ENCODE measurements at places on chromosomes 2 and 18. TPM values are rescaled to one million over a fixed set of nuclear protein-coding genes. Genes with fewer than 3 reads are reported as not detected.
A peak's percentile ranks its signal among the peaks of the same experiment; 100 is the strongest.

- peaks cover 4% of the 10 kb centered on the region for H3K4me1 ChIP-seq
- no peak overlapping the region for H3K4me3 ChIP-seq
- no peaks in the 10 kb centered on the region for H3K27me3 ChIP-seq
- no peak for DNase-seq
Observed at GRCh38 chr2:100767224-100767653, 52.7 kb upstream of the NPAS2 start.

GRCh38 chr18:48139431-48140347, 209.2 kb upstream of the SMAD2 start:
- H3K4me1 ChIP-seq = peaks cover 45% of the 10 kb centered on the region
- peaks cover 51% of the 10 kb centered on the region for H3K27me3 ChIP-seq
- no peaks in the 10 kb centered on the region for H3K36me3 ChIP-seq
- no peak overlapping the region for H3K4me3 ChIP-seq
- no peak for DNase-seq

DNA sequence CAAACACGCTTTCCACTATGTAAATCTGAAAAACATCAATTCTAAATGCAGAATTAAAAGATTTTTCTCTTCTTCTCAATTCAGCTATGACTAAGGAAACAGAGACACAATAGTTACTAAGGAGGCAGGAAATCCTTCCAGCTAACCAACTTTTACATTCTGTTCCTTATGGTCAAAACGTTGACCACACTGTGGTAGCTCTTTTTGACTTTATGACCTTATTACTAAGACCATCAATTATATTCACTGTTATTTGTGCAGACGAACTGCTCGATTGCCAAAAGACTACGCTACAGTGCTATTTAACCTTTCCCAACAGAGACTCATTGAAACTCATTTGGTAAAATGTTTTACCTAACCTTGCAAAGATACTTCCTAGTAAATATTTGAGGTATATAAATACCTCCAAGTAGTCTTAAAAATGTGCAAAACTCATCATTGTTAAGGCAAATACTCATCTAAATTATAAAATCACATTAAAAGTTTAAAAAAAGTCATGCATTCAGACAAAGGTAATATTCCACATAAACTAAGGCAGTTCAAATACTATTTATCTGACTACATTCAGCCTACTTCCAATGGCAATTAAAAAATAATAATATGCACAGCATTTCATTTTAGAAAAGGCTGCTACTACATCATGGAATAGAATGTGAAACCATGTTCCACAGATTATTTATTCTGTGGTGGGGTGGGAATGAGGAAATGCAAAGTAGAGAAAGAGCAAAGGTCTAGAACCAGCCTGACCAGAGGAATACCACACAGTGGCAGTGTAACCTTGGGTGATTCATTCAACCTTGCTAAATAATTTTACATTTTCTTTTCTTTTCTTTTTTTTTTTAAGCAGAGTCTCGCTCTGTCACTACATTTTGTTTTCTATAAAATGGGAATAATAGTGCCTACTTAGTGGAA, 139.9 kb downstream of the THADA start:
- no peaks in the 10 kb centered on the region for H3K36me3 ChIP-seq
- H3K27ac ChIP-seq = peak overlapping the region; percentile 58
- DNase-seq = no peak
- no peak overlapping the region for H3K4me3 ChIP-seq
- no peaks in the 10 kb centered on the region for H3K27me3 ChIP-seq

DNA sequence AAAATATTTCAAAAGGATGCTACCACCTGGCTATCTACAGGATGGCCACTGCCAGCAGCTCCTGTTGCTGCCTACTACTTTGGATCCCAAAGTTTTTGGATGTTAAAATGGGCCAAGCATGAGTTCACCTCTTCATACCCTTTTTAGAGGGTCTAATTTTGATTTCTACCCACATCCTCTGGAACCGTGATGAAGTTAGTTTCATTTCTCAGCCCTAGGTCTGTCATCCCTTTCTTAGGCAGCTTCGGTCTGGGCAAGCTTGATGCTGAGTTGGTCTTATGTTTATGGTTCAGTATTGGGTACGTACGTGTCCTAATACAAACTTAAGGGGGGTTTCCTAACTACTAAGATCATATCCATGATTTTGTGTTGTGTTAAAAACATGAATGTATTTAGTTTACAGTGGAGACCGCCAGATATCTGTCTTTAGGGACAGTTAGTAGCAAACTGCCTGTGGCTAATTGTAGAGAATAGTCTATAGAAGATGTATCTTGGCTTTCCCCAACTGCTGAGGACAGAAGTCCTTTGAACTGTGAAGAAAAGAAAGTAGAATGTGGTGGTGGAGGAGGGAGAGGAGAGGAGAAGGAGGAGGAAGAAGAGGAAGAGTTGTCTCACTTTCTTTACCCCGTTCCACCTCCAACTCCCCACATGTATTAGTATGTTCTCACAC, 184.9 kb downstream of the UBE2E3 start:
- DNase-seq = no peak
- H3K4me3 ChIP-seq = no peak overlapping the region
- H3K36me3 ChIP-seq = peaks cover 25% of the 10 kb centered on the region
- H3K27me3 ChIP-seq = no peaks in the 10 kb centered on the region
- H3K27ac ChIP-seq = no peak overlapping the region
- peaks cover 17% of the 10 kb centered on the region for H3K4me1 ChIP-seq

- H3K4me3 ChIP-seq = no peak overlapping the region
- H3K36me3 ChIP-seq = no peaks in the 10 kb centered on the region
- H3K4me1 ChIP-seq = peaks cover 21% of the 10 kb centered on the region
- DNase-seq = no peak
Observed at GRCh38 chr18:57807336-57808117, 4.4 kb upstream of the ATP8B1 start.

DNA sequence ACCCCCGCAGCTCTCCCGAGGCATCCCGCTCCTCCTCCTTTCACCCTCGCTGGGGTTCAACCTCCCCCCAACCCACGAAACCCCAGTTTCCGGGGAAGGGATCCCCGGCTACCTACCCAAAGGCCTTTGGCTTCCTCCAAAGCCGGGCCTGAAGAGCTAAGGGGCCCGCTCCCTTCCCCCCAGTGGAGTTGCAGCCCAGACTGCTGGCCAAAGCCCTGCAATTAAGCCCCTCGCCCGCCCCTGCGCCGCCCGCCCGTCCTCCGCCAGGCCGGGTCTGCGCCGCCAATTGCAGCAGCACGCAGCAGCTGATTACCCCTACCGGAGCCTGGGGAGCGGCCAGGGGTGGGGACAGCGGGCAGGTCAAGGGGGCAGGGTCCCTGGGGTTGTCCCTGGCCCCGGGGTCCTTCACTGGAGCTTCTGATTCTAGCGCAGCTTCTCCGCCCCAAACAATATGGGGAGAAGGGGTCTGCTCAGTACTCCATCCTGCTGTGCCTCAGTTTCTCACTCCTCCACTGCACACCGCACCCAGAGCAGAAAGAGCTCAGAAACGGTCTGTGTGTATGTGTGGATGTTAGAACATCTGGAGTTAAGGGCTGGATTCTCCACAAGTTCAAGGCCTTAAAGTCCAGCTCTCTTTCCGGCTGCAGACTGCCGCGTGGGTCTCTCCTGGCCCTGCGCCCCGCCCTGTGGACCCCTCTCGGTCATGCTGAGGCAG, 16.9 kb downstream of the WNT10A start:
- H3K4me3 ChIP-seq = no peak overlapping the region
- no peak overlapping the region for H3K27ac ChIP-seq
- no peak for DNase-seq
- no peaks in the 10 kb centered on the region for H3K36me3 ChIP-seq

DNA sequence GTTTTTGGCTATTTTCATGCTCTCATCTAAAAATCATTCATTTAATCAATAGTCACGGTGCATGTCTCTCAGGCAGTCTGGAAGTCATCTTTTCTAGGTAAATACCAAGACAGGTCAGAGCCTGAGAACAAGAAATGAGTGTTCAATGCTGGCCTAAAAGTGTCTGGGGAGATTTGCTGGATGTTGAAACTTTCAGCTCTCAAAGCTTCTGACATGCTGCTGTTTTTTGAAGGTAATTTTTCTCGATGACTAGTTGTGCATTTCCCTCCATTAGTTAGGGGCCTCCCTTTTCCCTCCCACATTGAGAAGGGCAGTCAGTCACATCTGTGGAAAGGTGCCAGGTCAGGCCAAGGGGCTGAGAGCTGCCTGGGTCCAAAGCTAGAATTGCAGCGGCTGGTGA, 115.6 kb downstream of the LPIN1 start:
- H3K27me3 ChIP-seq = peaks cover 5% of the 10 kb centered on the region
- DNase-seq = no peak
- H3K36me3 ChIP-seq = peaks cover 44% of the 10 kb centered on the region
- peaks cover 19% of the 10 kb centered on the region for H3K4me1 ChIP-seq

- no peak for DNase-seq
- no peaks in the 10 kb centered on the region for H3K27me3 ChIP-seq
- no peaks in the 10 kb centered on the region for H3K36me3 ChIP-seq
- H3K4me3 ChIP-seq = no peak overlapping the region
- peaks cover 17% of the 10 kb centered on the region for H3K4me1 ChIP-seq
- no peak overlapping the region for H3K27ac ChIP-seq
Observed at GRCh38 chr2:33130544-33130943, 183.8 kb downstream of the LTBP1 start.

- H3K27me3 ChIP-seq = peaks cover 4% of the 10 kb centered on the region
- H3K27ac ChIP-seq = no peak overlapping the region
- H3K36me3 ChIP-seq = peaks cover 49% of the 10 kb centered on the region
- H3K4me1 ChIP-seq = no peaks in the 10 kb centered on the region
- no peak overlapping the region for H3K4me3 ChIP-seq
Observed at GRCh38 chr2:1224901-1225300, 188.4 kb upstream of the TPO start.

GRCh38 chr18:73355121-73355520, 487.3 kb upstream of the NETO1 start:
- H3K4me3 ChIP-seq = no peak overlapping the region
- no peaks in the 10 kb centered on the region for H3K36me3 ChIP-seq
- H3K27ac ChIP-seq = no peak overlapping the region
- H3K27me3 ChIP-seq = no peaks in the 10 kb centered on the region
- no peaks in the 10 kb centered on the region for H3K4me1 ChIP-seq

DNA sequence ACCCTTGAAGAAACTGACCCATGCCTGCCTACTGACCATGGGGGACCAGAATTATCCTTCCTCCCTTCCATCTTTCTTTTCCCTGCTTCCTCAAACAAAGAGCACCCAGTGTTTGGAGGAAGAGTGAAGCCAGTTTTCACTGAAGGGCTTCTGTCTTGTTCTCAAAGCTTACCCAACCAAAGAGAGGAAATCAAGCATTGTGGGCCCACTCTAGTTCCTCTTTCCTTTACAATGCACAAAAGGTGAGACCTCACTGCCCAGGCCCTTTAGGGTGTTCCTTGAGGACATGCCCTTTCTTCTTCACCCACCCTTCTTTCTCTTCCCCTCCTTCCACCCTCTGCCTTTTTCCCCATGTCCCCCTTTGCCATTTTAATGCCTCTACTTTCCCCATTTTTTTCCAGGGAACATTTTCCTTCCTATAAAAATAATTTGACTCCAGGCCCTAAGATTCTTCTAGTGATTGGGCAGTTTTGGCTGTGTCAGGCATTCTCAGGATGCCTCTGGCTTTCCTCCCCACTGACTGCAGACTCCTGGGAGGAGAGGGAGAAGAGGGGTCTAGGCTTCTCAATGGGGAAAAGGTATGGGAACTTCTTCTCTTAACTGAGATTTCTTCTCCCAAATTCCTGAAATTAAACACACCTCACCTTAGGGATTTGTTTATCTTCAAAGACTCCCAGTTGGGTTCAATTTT, 126.6 kb upstream of the RMDN2 start:
- no peaks in the 10 kb centered on the region for H3K27me3 ChIP-seq
- H3K4me1 ChIP-seq = peaks cover 13% of the 10 kb centered on the region
- no peak overlapping the region for H3K27ac ChIP-seq
- no peak overlapping the region for H3K4me3 ChIP-seq
- DNase-seq = no peak

Gene COL6A3
- 3.9 TPM for total RNA-seq

Gene TTC27
- 21.0 TPM for total RNA-seq

Gene MXD1
- total RNA-seq = 1.6 TPM

Gene TNFAIP6
- total RNA-seq = 0.11 TPM

Gene ACADL
- total RNA-seq = 0.42 TPM

Gene PTPRN
- 5.7 TPM for total RNA-seq

Gene ASB18
- not detected for total RNA-seq

Gene LDAH
- total RNA-seq = 16.1 TPM
